ENCODE measurements at places on chromosomes 7 and 10.

DNA sequence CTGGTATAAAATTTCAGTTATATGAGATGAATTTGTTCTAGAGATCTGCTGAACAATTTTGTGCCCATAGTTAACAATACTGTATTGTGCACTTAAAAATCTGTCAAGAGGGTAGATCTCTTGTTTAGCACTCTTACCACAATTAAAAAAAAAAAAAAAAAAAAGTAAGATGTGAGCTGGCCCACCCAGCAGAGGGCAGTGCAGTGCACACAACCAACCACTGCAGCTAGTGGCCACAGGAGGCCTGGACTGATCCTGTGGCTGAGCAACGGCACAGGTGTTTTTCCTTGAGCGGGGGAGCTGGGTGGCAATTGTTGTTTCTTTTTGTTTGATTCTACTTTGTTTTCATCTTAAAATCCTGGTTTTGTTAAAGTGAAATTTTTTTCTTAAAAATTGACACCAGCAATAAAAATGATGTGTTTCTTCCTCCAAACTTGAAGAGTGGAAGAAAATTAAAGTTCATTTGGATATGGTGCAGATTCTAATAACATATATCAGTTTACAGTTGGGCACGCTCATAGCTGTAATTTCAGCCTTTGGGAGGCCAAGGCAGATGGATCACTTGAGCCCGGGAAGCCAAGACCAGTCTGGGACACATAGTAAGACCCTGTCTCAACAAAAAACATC lies 171.1 kb upstream of the TBX20 start:
- DNase-seq, result peak; percentile 59

GRCh38 chr7:114931656-114932011 lies 9.7 kb downstream of the MDFIC start:
- no peak for DNase-seq

- DNase-seq, result no peak
These were observed 701.2 kb upstream of the IGFBP3 start for GRCh38 chr7:46622251-46622650.

DNA sequence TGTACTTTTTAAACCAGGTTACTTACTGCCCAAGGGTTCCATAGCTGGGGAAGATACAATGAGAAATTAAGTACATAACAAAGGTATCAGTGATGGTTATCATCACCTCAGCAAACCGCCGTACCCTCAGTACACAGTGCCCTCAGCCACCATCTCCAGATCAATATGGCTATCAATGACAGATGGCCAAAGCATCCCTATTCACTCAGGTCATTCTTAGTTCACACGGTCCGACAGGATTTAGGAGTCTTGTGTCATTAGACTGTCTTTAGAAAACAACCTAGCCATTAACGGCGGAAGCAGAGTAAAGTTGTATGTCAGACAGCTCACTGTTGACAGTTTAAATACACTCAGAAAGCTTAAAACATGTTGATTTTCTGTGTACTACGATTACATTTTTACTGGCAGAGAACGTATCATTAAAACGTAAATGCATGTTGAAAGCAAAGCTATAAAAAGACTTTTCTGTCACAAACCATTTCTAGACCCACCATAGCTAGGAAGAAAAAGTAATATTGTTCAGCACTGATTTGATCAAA lies 106.9 kb downstream of the HOXA1 start:
- DNase-seq, result no peak

DNA sequence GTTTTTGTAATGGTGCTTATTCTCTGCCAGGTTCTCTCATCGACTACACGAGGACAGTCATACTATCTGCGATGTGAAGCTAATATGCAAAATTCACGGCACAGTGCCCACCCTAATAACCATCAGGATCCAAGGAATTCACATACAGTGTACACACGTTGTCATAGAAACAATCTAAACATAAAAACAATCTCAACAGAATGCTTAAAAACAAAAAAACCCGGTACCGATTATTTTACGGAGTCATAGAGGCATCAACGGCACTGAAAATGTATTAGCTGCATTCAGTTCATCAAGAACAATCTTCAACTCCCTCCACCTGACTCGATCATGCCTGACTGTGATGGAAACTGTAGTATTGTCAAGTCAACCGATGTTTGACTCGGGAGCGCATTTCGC lies 628 bp downstream of the MRPS33 start:
- no peak for DNase-seq

DNA sequence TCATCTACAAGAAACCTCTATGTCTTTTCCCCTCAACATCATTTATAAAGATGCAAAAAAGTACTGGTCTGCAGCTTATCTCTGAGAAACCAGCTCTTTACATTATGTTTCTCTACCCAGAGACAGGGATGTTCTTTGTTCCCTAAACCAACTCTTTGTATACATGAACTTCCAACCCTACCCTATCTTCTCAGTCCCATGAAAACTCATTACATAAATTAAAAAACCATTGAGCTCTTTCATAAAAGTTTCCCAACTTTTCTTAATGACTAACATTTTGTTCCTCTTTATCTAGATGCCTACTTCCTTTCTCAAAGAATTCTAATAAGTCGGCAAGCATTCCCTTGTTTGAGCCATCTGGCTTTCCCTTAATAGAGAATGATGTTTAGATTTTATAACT lies 192.8 kb upstream of the AGK start:
- DNase-seq, result no peak

- DNase-seq, result no peak
These were observed 28.5 kb upstream of the CRYGN start for GRCh38 chr7:151468217-151469018.

DNA sequence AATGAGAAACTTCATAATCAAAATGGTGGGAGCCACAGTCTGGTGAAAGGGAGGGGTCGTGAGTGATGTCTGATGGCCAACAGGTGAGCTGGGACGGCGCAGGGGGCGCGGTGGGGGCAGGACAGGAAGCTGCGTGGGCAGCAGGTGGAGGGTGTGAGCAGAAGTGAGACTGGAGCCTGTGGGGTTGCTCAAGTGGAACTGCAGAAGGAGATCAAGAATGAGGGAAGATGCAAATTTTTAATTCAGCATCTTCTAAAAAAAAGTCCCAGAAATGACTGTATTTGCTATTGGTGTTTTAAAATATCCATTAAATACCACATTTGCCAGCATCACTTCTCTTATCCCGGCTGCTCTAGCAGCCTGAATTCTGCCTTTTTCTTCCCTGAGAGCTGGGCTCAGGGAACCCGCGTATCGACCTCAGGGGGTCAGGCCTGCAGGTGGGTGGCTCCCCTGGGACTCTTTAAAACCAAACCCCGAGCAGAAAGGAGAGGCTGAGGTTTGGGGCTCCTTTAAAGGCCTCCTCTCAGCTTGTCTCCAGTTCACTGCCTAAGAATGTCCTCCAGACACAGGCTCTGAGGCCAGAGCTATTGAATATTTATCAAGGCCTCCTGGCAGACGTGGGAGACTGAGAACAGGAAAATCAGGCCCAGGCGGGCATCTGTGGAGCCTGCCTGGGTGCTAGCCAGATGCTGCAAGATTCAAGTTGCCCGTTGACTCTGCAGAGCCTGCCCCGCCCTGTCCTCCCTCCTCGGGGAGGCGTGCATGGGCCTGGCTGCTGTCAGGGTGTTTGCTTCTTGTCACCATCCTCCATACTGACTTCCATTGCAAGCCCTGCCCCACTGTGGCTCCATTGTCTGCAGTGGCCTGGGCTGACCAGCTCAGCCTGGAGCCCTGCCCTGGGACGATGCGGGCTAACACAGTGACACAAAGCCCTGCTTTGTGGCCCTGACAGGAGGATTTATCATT lies 53.9 kb downstream of the SYPL1 start:
- DNase-seq, result peak; percentile 27

GRCh38 chr10:26792758-26793495 lies 67.8 kb downstream of the ABI1 start:
- no peak for DNase-seq

- no peak for DNase-seq
These were observed 8.2 kb downstream of the GPAM start for GRCh38 chr10:112175409-112175808.

DNA sequence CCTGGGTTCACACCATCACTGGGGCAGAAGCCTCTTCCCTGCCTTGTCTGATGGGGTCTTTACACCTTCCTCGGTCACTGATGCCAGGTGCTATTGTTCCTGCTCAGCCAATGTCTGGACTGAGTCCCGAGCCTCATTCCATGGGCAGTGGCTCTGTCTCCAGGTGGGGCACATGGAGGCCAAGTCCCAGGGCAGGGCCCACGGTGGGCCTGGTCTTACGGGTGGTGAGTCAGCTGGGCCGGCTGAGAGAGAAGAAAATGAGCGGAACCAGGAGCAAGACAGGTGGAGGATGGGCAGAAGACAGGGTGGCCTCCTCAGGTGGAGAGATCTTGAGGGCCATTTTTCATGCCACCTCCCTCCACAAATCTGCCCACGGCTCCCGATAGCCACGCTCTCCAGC lies 131.7 kb upstream of the FAM20C start:
- DNase-seq, result no peak

- DNase-seq, result no peak
These were observed 678.0 kb upstream of the KCND2 start for GRCh38 chr7:119594956-119595355.

GRCh38 chr10:99667108-99667751 lies 7.9 kb downstream of the ENTPD7 start:
- no peak for DNase-seq

- no peak for DNase-seq
These were observed 2.2 kb upstream of the HOXA7 start for GRCh38 chr7:27158436-27159265.

DNA sequence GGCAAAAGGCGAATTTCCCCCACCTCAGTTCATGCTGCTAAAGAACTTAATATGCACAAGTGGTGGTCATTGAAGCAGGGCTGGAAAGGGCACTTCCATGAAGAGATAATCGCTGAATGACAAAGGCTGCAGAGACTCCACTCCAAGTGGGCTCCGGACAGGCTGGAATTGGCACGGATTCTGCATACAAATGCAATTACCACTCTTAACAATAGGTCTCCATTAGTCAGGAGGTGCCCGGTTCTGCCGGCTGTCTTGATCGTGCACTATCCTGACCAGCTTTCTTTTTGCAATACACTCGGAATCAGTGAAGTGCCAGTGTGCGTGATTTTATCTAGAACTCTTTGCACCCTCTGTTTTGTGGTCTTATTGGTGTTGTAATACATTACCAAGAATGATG lies 49.7 kb downstream of the INSYN2A start:
- DNase-seq, result no peak

DNA sequence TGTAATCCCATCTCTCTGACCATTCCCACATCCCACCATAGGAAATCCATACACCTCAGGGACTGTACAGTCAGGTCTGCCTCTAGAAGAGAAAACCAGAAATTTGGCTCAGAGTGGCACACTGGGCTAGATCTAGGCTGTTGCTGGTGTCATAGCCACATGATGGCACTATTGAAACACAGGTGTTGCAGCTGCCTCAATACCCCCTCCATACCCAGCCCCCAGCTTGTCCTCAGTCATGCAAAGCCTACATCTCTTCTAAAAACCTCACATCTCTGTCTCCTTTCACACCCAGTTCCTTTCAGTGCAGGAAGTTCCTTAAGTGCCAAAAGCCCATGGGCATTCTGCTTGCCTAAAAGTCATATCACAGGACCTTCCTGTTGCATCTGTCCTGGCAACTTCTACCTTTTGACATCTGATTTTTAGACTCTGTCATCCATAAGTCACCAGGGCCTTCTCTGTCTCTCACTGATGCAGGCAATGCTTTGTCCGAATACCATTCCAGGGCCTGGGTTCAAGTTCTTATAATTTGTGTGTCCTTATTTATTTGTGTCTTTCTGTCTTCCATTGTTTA lies 27.0 kb upstream of the HIBADH start:
- DNase-seq, result no peak

DNA sequence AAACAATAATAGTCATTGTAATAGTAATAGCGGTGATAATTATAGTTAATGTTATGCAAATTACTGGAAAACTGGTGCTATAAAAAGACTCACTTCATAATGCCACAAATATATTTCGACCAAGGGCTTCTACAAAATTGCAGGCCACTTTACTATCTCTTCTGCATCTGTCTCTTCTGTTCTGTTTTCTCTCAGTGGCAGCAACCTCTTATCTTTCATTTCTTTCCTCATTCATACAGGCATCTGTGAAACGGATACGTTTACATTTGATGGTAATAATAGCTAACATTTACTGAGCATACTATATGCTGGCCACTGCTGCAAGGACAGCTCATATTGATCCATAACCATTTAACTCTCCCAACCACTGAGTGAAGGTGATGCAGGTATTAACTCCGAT lies 537.4 kb upstream of the PFKP start:
- DNase-seq, result no peak

GRCh38 chr10:107418085-107418806 lies 253.7 kb upstream of the SORCS1 start:
- DNase-seq, result no peak

DNA sequence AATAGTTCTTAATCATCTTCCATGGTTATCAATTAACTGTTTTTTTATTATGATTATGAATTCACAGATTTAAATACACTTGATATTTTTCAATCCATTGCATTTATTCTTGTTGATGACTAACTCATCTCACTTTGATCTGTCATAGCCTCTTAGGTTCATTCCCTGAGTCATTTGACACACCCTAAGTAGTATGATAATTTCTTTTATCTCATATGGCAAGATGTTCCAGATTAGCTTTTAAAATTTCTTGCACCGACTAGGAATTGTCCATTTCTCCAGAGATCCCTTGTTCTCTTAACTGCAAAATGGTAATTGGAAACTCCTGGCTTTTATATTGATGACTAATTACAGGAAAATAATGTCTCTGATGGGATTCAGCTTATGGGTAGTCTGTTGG lies 87.6 kb upstream of the CCDC6 start:
- DNase-seq, result no peak

DNA sequence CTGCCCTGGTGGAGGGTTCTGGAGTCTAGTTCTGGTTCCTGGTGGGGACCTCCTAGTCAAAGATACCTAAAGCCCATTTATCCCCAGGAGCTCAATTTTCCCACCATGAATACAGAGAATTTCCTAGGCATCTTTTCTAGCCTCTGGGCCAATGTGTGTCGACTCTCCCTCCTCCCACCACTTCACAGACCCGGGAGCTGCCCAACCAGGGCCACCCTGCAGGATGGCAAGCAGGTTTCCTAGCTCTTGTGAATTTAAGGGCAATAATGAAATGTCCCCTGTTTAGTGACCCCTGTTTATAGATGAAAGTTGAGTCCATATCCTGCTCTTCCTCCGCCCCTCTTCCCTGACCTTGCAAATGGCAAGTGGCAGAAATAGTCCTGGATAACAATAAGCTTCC lies 9.4 kb downstream of the DLX5 start:
- no peak for DNase-seq

GRCh38 chr10:78331391-78331922 lies 297.8 kb downstream of the RPS24 start:
- no peak for DNase-seq

DNA sequence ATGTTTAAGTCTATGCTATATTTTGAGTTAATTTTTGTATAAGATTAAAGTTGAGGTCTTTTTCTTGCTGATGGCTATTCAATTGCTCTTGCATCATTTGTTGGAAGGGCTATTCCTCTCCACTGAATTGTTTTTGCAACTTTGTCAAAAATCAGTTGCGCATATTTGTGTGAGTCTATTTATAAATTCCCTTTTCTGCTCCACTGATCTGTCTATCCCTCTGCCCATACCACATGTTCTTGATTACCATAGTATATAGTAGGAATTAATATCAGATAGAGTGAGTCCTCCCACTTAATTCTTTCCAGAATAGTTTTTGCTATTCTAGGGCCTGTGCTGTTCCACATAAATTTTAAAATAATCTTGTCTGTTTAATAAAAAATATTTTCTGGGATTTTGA lies 152.4 kb upstream of the ADCY1 start:
- DNase-seq, result no peak

- DNase-seq, result no peak
These were observed 327.1 kb downstream of the PRPF18 start for GRCh38 chr10:13913897-13914296.

All from CD8-positive, alpha-beta T cell (primary cell).